ENCODE measurements at places on chromosomes 4 and X.
A peak's percentile ranks its signal among the peaks of the same experiment; 100 is the strongest.

DNA sequence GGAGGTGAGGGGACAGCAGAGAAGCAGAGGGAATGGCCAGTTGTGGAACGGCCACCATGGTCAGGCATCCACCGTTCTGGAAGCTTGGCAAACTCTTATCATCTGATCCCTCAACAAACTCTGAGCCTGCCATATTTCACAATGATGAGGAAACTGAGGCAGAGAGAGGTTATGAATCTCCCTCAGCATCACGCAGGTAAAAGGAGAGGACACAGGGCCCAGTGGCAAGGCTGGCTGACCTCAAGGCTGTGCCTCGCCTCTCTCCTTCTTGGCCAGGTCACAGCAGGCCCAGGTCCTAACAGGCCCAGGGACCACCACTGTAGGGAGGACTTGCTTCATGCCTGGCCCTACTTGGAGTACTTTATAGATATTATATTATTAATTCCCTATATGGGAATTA, 242.8 kb downstream of the EVC2 start:
- DNase-seq = no peak

- no peak for DNase-seq
Observed at GRCh38 chrX:19682712-19683331, 167.5 kb upstream of the MAP3K15 start.

DNA sequence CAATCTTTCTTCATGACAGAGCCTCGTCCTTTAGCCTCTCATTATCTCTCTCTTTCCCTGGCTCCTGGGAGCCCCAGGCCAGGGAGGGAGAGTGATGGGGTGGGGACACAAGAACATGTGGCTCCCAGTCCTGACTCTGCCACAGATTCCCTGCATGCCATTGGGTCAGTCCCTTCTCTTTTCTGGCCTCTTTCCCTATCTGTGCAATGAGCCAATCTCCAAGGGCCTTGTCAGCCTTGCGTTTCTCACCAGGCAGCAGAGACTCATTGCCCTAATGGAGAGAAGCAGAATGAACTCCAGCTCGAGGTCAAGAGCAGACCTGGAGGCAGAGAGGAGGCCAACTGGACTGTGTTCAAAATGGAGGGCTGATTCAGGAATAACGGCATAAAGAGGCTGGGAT, 38.4 kb upstream of the PJA1 start:
- DNase-seq = no peak

- no peak for DNase-seq
Observed at GRCh38 chr4:19417256-19417655, 834.4 kb upstream of the SLIT2 start.

GRCh38 chrX:56802921-56803849, 74.1 kb downstream of the NBDY start:
- peak; percentile 32 for DNase-seq

DNA sequence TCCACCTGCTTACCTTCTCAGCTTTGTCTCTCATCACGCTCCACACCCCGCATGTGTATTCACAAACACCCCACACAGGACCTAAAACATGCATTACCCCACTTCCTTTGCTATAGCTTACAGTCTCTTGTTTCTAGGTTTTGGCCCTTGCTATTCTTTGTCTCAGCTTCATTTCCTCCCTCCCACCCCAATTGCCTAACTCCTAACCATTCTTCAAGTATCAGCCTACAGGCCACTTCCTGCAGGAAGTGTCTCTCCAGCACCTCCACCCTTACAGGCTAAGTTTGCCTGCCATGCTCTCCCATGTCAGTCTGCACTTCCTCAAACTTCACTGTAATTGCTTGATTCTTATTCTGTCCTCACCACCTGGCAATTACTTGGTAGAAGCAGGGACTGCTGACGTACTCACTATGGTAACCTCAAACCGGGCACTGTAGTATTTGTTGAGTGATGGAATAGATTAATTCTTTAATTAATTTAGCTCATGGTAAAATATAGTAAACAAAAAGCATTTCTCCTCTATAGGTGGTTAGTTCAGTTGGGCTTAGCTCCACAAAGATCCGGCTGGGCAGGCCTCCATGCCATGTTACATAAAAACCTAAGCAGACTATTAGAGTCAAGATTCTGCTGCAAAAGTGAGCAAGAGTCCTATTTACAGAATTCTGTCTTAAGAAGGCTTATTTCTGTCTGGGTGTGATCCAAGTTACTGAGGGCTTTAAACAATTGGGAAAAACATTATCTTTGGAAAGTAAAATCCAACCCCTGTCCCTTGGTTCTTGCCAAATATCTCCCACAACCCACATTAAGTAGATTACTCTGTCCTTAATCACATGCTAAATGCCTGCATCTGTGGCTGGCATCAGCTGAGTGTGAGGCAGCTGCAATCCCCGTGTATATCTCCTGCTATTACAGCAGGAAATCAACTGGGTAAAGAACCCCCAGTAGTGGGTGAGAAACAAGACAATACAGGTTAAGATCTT, 124.7 kb upstream of the CPEB2 start:
- no peak for DNase-seq

DNA sequence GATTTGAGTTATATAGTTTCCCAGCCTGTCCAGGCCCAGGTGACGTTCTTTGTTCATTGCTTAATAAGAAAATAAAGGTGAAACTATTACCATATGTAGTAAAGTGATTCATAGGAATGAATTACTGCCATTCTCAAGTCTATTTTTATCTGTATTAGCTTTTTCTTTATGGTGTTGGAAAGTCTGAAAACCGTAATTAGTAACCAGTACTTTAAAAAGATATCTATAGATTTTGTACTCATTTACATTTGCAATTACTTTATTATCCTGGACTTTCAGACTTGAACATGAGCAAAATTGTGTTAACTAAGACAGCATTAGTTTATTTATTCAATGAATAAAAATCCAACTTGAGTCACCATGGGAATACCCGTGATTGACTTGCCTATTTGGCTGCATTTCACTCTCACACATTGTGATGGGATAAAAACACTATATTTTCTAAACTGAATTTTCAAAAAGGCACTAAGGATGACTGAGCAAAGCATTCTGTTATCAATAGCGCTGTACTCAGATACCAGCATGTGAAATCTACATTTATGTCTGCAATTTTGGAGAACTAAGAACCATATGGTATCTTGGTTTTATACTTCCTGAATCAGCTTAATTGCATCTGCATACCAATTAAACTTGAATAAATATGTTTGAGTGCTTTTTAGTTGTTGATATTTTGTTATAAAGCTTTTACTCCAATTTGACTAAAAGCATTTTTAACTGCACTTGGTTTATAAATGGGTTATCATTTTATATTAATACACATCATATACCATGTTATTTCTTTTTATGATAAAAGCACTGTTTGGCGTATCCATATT, 154.6 kb downstream of the CCSER1 start:
- DNase-seq = no peak

GRCh38 chr4:41299486-41299885, 42.8 kb downstream of the UCHL1 start:
- DNase-seq = no peak

GRCh38 chr4:30720021-30720660, at the start of gene PCDH7:
Gene PCDH7, plus strand, starts transcription at chr4:30720369. Its CDS starts 1,054 bp downstream, at chr4:30721423.
- peak; percentile 28 for DNase-seq
